ENCODE measurements at places on chromosomes 1 and 21.

DNA sequence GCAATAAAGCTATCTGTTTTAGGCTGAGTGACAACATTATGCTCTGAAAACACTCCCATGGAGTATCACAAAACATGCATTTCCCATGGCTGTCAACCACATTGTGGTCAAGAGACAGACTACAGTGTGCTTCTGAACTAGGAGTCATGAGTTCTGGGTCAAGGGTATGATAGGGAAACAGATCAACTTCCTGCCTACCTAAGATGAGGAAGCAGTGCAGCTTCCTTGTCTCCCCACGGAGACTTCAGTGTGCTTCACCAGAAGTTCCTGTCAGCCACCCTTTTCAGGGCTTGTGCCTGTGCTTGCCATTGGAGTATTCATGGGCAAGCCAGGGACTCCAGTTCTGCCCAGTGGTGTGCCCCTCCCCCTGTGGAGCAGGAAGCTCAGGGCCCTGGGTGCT, 19.9 kb downstream of the LCE3E start:
- DNase-seq, result no peak

DNA sequence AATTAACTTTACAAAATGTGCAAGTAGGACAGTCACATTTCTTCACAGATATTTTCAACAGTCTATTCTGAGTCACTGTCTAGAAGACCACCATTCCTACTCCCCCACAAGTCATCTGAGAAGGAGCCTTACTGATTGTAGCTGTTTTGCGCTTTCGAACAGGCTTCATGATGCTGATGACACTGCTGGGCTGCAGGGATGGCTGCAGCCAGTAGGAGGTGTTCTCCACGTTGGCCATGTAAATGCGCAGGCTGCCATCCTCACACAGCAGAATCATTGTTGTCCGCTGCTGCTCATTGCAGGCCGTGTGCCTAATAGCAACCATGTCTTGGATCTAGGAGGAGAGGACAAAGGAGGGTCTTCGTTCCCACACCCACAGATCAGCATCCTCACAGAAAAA, 56.9 kb downstream of the UBR4 start:
- no peak for DNase-seq

GRCh38 chr1:238242181-238242580, 351.5 kb upstream of the ZP4 start:
- no peak for DNase-seq

DNA sequence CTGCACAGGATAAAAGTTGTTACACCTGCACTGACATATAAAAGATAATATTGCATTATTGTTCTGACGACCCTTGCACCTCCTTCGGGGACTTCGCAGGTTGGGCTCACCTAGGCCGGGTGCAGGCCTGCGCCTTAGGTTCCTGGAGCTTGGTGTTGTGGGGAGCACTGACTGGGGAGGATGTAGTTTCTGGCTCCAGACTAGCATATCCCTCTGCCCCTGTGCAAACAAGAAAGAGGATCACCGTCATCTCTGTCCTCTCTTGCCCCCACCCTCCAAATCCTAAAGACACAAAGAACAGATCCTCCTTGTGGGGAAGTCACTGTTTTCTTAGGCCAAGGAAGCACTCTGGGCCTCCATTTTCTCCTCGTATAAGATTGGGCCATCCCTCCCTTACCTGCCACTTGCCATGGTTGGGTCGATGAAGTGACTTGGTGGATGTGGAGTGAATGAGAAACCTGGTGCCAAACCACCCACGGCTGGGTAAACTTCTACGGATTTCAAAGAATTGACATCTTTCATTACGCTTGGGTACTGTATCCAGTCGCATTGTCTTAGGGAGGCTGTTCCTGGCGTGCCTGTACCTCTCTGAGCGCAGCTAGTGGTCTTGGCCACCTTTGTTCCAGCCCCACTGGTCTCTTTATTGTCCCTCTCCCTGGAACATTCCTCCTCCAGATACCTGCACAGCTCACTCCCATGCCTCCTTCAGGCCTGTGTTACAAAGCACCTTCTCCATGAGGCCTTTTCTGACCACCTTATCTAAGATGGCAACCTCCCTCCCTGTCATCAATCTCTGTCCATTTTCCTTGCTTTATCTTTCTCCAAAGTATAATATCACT, 34.4 kb upstream of the PKP1 start:
- DNase-seq, result peak; percentile 48

GRCh38 chr1:204292740-204293139, 67.0 kb downstream of the PLEKHA6 start:
- no peak for DNase-seq

DNA sequence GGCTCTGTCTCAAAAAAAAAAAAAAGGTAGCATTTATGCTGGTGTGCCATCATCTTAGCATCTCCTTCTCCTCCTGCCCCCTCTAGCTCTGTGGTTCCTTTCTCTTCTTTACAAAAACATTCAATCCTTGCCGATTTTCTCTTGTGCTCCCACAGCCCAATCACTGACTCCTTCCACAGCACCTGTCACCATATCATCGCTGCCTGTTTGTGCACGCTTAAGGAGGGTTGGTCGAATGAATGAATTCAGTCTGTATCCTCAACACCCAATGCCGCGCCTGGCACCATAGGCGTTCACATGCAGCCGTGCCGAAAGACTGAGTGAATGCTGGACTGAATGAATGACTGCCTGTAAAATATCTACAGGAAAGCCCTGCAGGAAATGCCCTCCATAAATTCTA, 7.9 kb downstream of the RNU5D-1 start:
- peak; percentile 69 for DNase-seq

DNA sequence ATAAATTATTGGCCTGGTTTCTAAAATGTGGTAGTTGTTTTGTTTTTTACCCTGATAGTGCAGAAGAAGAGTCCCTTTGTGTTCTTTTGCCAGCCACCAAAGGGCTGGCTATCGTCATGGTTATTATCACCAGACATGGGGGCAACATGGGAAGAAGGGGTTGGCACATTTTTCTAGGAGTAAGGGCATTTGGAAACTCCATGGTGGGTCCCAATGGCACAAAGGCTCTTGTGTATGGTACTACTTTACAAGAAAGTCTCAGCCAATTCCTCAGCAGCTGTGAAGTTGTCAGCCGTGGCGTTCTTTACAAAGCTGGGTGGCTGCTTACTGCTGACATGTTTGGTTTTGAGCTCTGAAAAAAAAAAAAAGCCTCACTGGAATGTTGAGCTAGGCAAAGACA, 330.4 kb upstream of the ESRRG start:
- DNase-seq, result no peak

GRCh38 chr1:94805912-94806311, 14.2 kb upstream of the SLC44A3 start:
- DNase-seq, result peak; percentile 74

DNA sequence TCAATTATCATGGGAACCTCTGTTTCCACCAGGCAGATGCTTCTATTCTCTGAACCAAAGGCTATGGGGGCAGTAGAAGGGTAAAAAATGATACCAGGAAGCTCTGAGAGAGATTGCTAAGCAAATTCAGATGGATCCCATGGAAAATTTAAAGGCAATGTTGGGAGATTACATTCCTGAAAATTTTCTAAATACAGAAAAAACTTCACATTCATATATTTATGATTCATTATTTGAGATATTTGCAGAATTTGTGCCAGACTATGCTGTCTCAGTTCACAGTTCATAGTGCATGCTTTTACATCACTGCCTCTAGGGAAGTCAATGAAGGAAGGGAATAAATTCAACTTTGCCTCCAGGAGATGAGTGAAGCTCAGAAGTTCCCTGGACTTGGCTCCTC, 57.5 kb downstream of the KCNT2 start:
- DNase-seq, result no peak

DNA sequence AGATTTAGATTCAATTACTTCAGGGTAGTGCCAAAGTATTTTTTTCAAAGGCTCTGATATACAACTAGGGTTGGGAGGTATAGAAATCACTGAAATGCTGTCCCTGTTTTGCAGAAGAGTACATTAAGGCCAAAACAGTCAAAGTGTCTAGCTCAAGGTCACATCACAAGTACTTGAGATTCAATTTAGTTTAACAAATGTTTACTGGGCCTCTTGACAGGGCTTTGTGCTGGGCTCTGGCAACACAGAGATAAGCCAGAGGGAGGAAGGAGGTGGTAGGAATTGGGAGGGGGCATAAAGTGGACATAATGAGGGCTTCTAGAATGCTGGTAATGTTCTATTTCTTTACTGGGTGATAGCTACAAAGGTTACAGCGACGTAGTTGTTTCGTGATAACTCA, 2.3 kb upstream of the SLC9A1 start:
- no peak for DNase-seq

DNA sequence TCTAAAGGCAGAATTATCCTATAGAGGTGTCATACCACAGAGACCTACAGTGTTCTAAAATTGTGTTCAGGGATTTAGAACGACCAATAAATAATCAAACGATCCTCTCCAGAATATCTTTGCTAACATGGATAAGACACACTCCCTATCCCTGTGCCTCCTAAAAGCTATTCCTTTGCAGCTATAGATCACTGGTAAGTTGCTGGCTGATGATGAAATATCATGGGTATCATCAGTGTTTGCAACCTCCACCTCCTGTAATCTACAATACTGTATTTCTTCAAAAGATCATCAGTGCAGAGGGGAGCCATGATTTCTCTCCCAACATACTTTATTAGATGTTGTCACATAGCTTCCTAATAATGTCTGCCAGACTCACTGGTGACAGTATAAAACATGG, 201.9 kb downstream of the NTNG1 start:
- no peak for DNase-seq

- no peak for DNase-seq
These were observed 5.5 kb upstream of the RGS21 start for GRCh38 chr1:192311281-192311680.

DNA sequence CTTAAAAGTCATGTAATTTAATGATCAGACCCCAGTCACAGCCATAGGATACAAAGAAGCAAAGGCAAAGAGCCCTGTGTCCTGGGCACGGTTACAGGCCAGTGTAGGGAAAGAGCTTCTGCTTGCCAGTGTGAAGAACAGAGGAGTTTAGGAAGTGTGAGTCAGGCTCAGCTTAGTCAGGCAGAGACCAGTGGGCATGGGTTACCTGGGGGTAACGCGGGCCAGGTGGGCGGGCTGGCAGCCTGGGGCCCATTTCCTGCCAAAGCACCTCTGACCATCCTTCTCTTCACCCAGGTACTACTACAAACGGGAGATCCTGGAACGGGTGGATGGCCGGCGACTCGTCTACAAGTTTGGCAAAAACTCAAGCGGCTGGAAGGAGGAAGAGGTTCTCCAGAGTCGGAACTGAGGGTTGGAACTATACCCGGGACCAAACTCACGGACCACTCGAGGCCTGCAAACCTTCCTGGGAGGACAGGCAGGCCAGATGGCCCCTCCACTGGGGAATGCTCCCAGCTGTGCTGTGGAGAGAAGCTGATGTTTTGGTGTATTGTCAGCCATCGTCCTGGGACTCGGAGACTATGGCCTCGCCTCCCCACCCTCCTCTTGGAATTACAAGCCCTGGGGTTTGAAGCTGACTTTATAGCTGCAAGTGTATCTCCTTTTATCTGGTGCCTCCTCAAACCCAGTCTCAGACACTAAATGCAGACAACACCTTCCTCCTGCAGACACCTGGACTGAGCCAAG, 4.7 kb downstream of the ELF3 start:
- no peak for DNase-seq

DNA sequence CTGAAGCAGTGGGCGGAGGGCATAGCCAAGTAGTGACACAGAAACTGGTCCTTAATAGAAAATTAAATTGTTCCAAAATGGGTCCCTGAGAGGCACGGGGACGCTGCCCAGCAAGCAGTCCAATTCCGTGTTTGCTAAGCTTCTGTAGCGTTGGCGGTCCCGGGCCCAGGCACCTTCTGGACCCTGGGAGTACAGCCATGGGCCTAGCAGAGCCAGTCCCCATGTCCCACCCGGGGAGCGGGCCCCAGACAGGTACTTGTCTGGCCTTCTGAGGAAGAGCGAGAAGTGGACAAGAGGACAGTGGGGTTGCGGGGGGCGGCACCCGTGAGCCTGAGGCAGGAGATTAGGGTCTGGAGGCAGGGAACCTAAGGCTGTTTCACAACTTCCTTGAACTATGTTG, 11.5 kb upstream of the CCDC27 start:
- no peak for DNase-seq

GRCh38 chr1:73979684-73980083, 218.3 kb downstream of the LRRIQ3 start:
- no peak for DNase-seq

GRCh38 chr1:164320790-164321731, 237.9 kb upstream of the PBX1 start:
- DNase-seq, result no peak

DNA sequence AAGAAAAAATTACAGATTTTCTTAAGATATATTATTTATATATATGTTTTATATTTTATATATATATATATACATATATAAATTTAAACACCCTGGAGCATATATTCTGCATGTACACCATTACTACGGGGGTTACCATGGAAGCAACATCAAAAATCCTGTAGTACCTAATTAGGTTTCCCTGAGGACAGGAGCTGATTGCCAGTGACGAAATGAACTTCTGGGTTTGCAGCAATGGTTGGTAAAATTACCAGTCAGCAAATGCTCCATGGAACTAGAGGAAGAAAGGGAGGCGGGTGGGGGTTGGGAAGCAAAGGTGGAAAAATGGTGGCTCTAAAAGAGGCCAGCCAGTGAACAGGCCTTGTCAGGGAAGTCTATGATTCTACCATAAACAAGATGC, 89.5 kb downstream of the KCNN3 start:
- DNase-seq, result peak; percentile 22

DNA sequence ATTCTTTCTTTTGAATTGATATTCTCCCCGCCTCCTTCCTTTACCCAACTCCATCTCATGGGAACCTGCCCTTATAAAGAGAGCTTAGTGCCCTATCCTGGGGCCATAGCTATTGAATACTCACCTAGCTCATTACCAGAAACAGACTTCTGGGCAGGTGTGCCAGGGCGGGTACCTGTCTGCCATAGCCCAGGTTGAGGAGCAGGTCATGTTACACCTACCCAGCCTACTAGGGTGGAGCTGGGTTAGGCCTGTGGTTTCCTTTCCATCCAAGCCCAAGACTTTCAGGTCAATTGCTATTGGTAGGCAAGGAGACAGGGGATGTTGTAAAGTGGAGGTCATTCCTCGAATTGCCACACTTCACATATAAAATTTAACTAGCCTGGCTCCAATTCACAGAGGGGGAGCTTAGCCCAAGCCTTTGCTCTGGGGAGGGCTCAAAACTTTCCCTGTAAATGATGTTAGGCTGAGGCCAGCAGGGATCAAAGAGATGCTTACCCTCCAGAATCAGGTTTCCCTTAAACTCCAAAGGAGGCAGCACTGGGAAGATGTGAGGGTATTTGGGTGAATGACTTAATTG, 87.1 kb upstream of the IPO9 start:
- no peak for DNase-seq

DNA sequence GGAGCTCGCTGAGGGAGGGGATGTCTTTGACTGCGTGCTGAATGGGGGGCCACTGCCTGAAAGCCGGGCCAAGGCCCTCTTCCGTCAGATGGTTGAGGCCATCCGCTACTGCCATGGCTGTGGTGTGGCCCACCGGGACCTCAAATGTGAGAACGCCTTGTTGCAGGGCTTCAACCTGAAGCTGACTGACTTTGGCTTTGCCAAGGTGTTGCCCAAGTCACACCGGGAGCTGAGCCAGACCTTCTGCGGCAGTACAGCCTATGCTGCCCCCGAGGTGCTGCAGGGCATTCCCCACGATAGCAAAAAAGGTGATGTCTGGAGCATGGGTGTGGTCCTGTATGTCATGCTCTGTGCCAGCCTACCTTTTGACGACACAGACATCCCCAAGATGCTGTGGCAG, 1.4 kb downstream of the TSSK3 start:
- DNase-seq, result no peak
